Kidney (tissue), 22 donors: ENCODE measurements at places on chromosomes 4 and X. TPM values are rescaled to one million over a fixed set of nuclear protein-coding genes. Genes with fewer than 3 reads are reported as not detected.

DNA sequence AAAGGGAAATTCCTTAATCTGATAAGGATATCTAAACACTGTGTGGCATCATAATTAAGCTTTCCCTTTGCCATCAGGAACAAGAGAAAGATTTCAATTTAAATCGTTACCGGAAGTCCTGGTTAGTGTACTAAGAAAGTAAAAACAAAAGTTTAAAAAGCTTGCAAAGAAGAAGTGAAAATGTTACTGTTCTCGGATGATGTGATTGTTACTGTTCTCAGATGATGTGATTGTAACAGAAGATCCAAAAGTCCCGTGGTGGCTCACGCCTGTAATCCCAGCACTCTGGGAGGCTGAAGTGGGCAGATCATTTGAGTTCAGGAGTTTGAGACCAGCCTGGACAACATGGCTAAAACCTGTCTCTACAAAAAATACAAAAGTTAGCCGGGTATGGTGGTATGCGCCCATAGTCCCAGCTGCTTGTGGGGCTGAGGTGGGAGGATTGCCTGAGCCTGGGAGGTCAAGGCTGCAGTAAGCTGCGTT, 62.5 kb downstream of the RGS12 start:
- no peaks in the 10 kb centered on the region for H3K27me3 ChIP-seq
- H3K27ac ChIP-seq, result no peak overlapping the region
- no peaks in the 10 kb centered on the region for H3K36me3 ChIP-seq
- no peak overlapping the region for H3K4me3 ChIP-seq
- DNase-seq, result no peak

The HERC6 gene
- total RNA-seq, result 15.7 TPM

- peaks cover 5% of the 10 kb centered on the region for H3K36me3 ChIP-seq
- DNase-seq, result peak; percentile 22
- H3K4me3 ChIP-seq, result no peak overlapping the region
- H3K4me1 ChIP-seq, result no peaks in the 10 kb centered on the region
- H3K27me3 ChIP-seq, result no peaks in the 10 kb centered on the region
- H3K27ac ChIP-seq, result no peak overlapping the region
Measured at GRCh38 chrX:1424147-1424851, 28.4 kb downstream of the ASMTL start.

The CTAG1B gene
- not detected for total RNA-seq

The TMEM31 gene
- 0.38 TPM for total RNA-seq

DNA sequence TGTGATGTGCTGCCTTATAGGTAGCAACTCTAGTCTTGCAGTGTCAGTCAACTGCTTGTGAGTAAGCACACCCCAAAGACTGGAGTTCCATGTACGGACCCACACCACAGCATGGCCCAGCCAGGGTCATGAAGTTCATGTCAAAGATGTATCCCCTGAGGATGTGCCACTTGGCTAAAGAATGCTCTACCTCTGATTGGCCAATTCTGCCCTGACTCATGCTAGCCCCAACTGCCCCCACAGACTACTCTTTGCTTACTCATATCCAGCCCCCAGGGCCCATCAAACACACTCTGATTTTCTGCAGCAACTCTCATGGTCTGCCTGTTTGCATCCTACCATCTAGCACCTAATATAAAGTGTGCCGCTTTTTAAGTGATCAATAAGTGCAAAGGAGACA, 62.5 kb downstream of the CHRDL1 start:
- DNase-seq, result no peak
- no peak overlapping the region for H3K27ac ChIP-seq
- no peak overlapping the region for H3K4me3 ChIP-seq

DNA sequence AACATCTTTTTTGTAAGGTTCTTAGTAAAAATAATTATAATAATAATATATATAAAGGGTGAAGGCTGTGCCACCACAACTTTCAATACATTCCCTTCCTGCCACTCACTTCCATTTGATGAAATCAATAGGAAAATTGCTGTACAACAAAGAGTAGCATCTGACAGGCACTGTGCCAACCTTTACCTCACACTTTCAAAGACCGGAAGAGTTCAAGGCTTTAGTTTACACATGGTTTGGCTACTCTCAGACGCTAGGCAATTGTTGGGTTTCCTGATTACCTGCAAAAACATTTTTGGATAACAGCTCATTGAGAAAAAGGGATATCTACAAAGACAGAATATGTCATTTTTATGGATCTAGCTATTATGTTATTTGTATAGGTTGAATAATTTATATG, 5.5 kb upstream of the ING2 start:
- H3K36me3 ChIP-seq, result peaks cover 2% of the 10 kb centered on the region
- no peaks in the 10 kb centered on the region for H3K27me3 ChIP-seq
- H3K27ac ChIP-seq, result no peak overlapping the region
- H3K4me3 ChIP-seq, result no peak overlapping the region
- peak; percentile 10 for DNase-seq

- no peaks in the 10 kb centered on the region for H3K4me1 ChIP-seq
- H3K27ac ChIP-seq, result no peak overlapping the region
- no peak for DNase-seq
- no peak overlapping the region for H3K4me3 ChIP-seq
Measured at GRCh38 chr4:120540625-120541024, 381.9 kb downstream of the PRDM5 start.

GRCh38 chr4:55830716-55831115, 11.1 kb downstream of the EXOC1L start:
- H3K4me3 ChIP-seq, result no peak overlapping the region
- H3K27me3 ChIP-seq, result no peaks in the 10 kb centered on the region
- no peaks in the 10 kb centered on the region for H3K4me1 ChIP-seq
- no peak for DNase-seq
- no peaks in the 10 kb centered on the region for H3K36me3 ChIP-seq

GRCh38 chr4:84319124-84319523, 180.0 kb downstream of the NKX6-1 start:
- H3K36me3 ChIP-seq, result no peaks in the 10 kb centered on the region
- no peaks in the 10 kb centered on the region for H3K27me3 ChIP-seq
- H3K4me1 ChIP-seq, result no peaks in the 10 kb centered on the region
- no peak overlapping the region for H3K4me3 ChIP-seq
- no peak for DNase-seq
- no peak overlapping the region for H3K27ac ChIP-seq

The UGT2B15 gene
- total RNA-seq, result not detected

GRCh38 chr4:183286590-183287308, 33.3 kb downstream of the CLDN22 start:
- peaks cover 13% of the 10 kb centered on the region for H3K36me3 ChIP-seq
- H3K4me1 ChIP-seq, result peaks cover 23% of the 10 kb centered on the region
- no peaks in the 10 kb centered on the region for H3K27me3 ChIP-seq
- DNase-seq, result no peak
- peak overlapping the region; percentile 76 for H3K27ac ChIP-seq
- H3K4me3 ChIP-seq, result no peak overlapping the region

The PDGFC gene
- total RNA-seq, result 37.6 TPM
